ENCODE measurements at places on chromosomes 16 and 17. TPM values are rescaled to one million over a fixed set of nuclear protein-coding genes. Genes with fewer than 3 reads are reported as not detected.

TVP23B gene
- 26.0 TPM for total RNA-seq

GOT2 gene
- total RNA-seq: 112 TPM

STXBP4 gene
- 6.8 TPM for total RNA-seq

TMC6 gene
- 40.7 TPM for total RNA-seq

CAVIN1 gene
- 765 TPM for total RNA-seq

TSPOAP1 gene
- total RNA-seq: 0.05 TPM

SOX9 gene
- 6.9 TPM for total RNA-seq

ACSM2A gene
- total RNA-seq: not detected

CHST4 gene
- total RNA-seq: not detected

- no peak for DNase-seq
These were observed 56.2 kb downstream of the MAP2K6 start for GRCh38 chr17:69470702-69471101.

DNA sequence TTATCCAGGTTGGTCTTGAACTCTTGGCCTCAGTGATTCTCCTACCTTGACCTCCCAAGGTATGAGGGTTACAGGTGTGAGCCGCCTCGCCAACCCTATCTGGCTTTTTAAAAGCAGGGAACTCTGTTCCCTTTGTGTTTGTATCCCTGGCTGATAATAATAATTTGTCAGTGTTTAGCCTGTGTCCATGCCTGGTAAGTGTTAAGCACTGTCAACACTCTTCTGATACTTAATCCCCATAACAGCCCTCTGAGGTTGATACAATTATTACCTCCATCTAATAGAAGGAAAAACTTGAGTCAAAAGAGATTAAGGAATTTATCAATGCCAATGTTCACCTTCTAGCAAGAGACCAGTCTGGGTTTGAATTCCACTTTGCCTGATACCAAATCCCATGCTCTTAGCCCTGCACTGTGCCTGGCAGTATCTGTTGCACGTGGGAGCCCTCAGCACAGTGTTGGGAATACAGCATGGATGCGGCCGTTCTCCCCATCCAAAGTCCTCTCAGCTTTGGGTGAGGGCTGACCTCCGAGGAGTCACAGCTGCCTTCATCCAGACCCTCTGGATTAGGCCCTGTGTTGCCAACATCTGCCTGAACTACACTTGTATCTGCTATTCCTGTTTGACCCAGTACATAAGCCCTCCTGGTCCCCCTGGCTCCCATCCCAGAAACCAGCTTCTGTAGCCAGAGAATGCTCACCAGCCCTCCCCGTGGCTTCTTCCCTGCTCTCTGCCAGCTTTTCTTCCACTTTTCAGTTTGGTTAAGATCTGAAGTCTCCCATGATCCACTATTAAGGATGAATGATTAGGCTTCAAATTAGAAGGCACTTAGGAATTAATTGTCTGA lies 335.6 kb upstream of the ASIC2 start:
- DNase-seq: no peak

GRCh38 chr16:83102336-83102735 lies 475.6 kb downstream of the CDH13 start:
- no peak for DNase-seq

GRCh38 chr16:52872731-52873130 lies 180.0 kb downstream of the CHD9NB start:
- DNase-seq: no peak

GRCh38 chr16:11836650-11837244 lies 14.6 kb downstream of the RSL1D1 start:
- DNase-seq: no peak

- no peak for DNase-seq
These were observed 86.4 kb upstream of the LGALS9 start for GRCh38 chr17:27544350-27545131.

- DNase-seq: no peak
These were observed 332.0 kb downstream of the XYLT1 start for GRCh38 chr16:17138801-17139200.

DNA sequence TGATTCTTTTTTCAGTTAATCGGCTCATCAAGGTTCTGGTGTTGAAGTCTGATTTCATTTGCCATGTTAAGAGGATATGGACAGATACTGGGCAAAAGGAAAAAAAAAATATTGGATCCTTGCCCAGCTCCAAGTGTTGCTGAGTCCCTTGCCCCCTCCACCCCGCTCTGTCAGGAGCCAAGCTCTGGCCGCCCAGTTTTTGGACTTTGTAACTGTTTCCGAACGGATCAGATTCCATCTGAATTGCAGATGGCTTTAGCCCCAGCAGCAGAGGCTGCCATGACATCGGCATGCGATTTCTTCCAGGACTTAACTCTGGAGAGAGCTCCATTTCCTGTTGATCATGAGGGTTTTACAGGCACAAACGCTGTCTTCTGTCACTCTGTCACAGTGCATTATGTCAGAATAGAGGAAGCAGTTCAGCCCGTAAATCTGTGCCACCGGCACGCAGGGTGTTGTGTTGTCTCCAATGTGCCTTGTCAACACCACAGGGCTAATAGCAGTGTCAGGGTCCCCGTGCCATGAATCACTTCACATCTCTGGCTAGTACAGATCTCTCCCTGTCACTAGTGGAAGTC lies 615.6 kb downstream of the MAF start:
- DNase-seq: no peak

GRCh38 chr17:65896889-65897288 lies 295.0 kb downstream of the CEP112 start:
- DNase-seq: no peak

DNA sequence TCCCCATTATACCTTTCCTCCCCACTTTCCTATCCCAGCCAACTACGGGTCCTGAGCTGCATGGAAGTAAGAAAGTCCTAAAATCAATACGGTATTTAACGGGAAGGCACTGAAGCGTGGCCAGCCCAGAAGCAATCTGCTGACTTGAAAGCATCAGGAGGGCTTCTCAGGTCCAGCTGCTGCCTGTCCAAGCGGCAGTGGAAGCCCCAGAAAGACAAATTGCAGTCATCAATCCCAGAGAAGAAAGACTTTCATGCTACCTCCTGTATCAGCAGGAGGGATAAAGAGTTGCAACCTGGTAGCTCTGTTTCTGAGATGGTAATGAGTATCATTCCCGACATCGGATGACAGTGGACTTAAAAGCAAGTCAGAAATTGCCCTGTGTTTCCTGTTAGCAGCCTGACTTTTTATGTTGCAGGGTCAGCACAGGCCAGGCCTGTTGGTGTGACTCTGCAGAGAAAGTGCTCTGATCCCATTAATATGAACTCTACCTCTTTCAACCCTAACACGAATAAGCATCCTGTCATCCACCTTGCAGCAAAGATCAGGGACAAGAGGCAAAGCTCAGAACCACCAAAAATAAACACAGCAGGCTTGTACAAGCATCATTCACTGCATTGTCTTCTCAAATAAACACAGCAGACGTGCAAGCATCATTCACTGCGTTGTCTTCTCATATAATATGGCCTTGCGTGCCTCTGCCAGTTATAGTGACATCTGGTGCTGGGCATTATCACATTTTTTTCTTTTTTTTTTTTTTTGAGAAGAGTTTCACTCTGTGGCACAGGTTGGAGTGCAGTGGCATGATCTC lies 358.6 kb upstream of the CDH11 start:
- DNase-seq: no peak

GRCh38 chr17:60631119-60631518 lies 31.1 kb downstream of the PPM1D start:
- no peak for DNase-seq

DNA sequence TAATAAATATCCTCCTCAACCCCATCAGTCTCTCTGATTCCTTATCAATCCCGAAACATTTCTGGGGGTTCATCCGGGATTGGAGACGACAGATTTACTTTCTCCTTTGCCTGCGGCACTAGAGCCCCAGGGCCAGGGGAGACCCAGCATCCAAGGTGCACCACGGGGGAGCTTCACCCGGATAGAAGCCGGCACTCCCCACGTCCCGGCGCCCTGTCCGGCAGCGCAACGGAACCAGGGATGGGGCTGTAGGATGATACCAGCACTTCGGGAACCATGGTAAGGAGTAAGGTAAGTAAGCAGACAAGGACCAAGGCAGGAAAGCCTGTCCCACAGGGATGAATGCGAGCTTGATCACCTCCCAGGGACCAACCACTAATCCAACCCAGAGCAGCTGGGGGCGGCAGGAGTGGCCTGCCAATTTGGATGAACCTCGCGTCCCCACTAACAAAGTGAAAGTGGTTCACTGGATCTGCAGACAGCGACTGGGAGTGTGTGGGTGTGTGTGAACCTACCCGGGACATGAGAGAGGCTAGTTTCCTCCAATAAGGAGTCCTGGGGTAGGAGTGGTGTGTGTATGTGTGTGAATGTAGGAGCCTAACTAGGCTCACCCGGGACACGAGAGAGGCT lies 11.9 kb downstream of the POLR3K start:
- no peak for DNase-seq

DNA sequence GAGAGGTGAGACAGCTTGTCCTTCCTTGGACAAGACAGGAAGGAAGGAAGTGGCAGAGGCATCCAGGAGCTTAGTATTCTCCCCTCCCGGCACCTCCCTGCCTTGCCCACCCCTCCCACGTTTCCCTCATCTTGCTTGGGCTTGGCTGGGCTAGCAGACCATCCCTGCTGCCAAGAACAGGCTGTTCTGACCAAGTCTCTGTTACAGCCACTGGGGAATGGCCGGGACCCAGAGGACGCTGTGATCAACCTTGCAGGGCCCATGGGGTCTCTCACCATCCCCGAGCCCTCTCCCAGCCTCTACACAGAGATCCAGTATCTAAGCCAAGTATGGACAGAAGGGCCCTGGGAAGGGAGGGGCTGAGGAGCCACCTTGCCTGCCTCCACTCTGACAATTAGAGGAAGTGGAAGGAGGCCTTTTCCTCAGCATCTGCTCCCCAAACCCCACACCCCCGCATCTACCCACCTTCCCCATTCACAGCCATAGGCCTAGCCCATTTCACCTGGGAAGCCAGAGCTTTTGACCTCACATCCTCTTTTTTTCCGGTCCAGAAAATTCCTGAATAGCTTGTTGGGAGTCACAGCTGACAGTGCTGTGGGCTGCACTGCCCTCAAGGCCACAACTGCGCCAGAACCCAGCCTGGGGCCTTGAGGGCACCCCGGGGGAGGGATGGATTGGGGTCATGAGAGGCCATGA lies 14.1 kb downstream of the CD300LG start:
- DNase-seq: no peak

GRCh38 chr17:27343977-27344607 lies 50.2 kb downstream of the WSB1 start:
- no peak for DNase-seq

DNA sequence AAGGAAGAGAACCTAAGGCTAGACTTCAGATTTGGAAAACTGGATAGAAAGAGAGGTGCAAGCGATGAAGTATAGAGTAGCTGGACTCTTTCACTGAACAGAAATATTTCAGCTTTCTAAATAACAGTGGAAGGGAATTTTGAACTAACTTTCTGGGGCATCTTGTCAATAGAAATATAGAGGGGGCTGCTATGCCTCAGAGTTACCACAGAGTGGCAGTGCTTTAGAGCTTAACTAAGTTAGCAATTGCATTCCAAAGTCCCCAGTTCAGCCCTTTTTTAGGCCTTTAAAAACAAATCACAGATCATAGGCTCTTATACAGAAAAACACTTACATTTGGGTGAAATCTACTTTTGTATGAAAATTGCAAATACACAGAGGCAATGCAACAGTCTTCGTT lies 154.2 kb upstream of the CDH8 start:
- DNase-seq: no peak
